H1 (cell line): ENCODE measurements at places on chromosomes 4 and X.

DNA sequence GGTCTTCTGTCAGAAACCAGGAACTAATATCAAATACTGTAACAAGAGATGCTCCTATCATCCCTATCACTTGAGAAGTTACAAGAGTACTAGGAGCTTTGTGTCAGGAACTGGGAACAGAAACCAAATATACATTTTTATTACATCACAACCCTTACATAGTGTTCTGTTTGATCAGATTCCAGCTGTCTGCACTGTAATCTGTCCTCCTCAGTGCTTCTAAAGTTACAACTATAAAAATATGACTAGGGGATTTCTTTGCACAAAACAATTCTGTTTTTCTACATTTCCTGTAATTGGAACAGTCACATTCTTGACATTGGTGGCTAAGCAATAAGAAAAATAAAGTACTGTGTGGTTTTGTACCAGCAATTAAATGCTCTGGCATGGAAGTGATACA, 686.0 kb downstream of the PDHA2 start:
- no peak for DNase-seq
- H3K4me1 ChIP-seq: no peaks in the 10 kb centered on the region
- no peak overlapping the region for H3K27ac ChIP-seq

- no peaks in the 10 kb centered on the region for H3K4me1 ChIP-seq
- H3K4me3 ChIP-seq: no peak overlapping the region
- no peak overlapping the region for H3K27ac ChIP-seq
- no peaks in the 10 kb centered on the region for H3K27me3 ChIP-seq
- no peaks in the 10 kb centered on the region for H3K36me3 ChIP-seq
Measured at GRCh38 chr4:37719021-37719420, 32.8 kb upstream of the RELL1 start.

DNA sequence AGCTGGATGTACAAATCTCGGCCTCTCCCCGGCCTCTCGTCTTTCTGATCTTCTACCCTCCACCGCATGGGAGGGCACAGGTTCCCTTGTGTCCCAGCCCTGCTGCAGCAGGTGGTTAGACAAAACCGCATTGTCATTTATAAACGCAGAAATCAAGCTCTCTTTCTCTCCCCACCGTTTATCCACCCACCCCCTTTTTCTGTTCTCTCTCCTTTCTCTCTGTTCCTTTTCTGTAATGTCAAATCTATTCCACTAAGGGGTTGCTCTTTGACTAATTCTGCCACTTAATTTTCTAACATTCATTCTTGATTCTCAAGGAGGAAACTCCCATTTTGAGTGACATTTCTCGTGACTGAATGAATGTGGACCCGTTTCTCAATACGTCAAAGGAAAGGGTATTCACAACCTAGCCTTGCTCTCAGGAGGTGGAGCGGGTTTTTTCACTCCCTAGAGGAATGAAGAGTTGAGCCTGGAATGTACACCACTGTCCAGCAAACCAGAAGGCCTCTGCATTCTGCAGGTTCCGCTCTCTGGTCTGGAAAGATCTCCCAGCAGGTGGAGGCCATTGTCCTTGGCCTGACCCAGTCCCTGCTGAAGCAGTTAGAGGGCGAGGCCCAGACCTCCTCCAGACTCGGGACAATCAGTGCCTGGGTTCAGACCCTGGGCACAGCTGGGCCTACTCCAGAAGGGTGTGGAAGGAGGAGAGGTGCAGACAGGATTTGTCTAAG, 70.9 kb upstream of the ENPP6 start:
- H3K27ac ChIP-seq: no peak overlapping the region
- no peaks in the 10 kb centered on the region for H3K27me3 ChIP-seq
- H3K4me3 ChIP-seq: no peak overlapping the region
- peak; percentile 43 for DNase-seq
- H3K36me3 ChIP-seq: no peaks in the 10 kb centered on the region

GRCh38 chrX:8720136-8720535, 11.8 kb downstream of the ANOS1 start:
- no peak overlapping the region for H3K4me3 ChIP-seq
- H3K4me1 ChIP-seq: peaks cover 16% of the 10 kb centered on the region
- DNase-seq: no peak

- H3K36me3 ChIP-seq: no peaks in the 10 kb centered on the region
- no peak overlapping the region for H3K4me3 ChIP-seq
- H3K27me3 ChIP-seq: no peaks in the 10 kb centered on the region
Measured at GRCh38 chr4:95728145-95728544, 111.7 kb upstream of the PDHA2 start.

- no peaks in the 10 kb centered on the region for H3K36me3 ChIP-seq
- DNase-seq: peak; percentile 51
- no peak overlapping the region for H3K27ac ChIP-seq
- H3K4me3 ChIP-seq: no peak overlapping the region
- H3K27me3 ChIP-seq: no peaks in the 10 kb centered on the region
Measured at GRCh38 chr4:138494931-138495330, 252.8 kb upstream of the SLC7A11 start.

- H3K36me3 ChIP-seq: no peaks in the 10 kb centered on the region
- H3K27me3 ChIP-seq: no peaks in the 10 kb centered on the region
- DNase-seq: no peak
- H3K4me3 ChIP-seq: no peak overlapping the region
- H3K27ac ChIP-seq: no peak overlapping the region
Measured at GRCh38 chr4:6231663-6232165, 31.4 kb upstream of the JAKMIP1 start.

GRCh38 chr4:140028676-140029517, 125.1 kb downstream of the MAML3 start:
- no peak overlapping the region for H3K27ac ChIP-seq
- DNase-seq: no peak
- no peak overlapping the region for H3K4me3 ChIP-seq
- no peaks in the 10 kb centered on the region for H3K4me1 ChIP-seq

DNA sequence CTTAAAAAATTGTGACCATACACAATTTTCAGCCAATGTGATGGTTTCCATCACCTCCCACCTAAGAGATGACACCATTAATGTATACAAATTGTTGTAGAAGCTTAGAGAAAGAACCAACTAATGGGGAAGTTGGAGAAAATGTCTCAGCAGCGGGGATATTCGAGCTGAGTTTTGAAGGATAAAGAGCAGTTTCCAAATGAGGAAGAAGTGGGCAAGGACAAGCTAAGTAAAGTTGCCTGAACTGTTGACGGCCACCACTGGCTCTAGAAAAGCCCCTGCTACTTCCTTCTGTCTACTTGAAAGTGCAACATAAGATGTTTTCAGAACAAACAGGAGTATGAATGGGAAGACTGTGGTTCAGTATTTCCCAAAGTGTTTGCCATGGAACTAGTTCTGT, 92.0 kb downstream of the CHRNA9 start:
- H3K4me3 ChIP-seq: no peak overlapping the region
- H3K27ac ChIP-seq: no peak overlapping the region
- H3K36me3 ChIP-seq: peaks cover 2% of the 10 kb centered on the region; the same call in 1 of the 2 replicates
- H3K27me3 ChIP-seq: no peaks in the 10 kb centered on the region
- no peaks in the 10 kb centered on the region for H3K4me1 ChIP-seq

- H3K4me3 ChIP-seq: no peak overlapping the region
- no peaks in the 10 kb centered on the region for H3K36me3 ChIP-seq
- H3K27me3 ChIP-seq: no peaks in the 10 kb centered on the region
- no peak overlapping the region for H3K27ac ChIP-seq
Measured at GRCh38 chr4:185654311-185654710, 119.0 kb upstream of the PDLIM3 start.

DNA sequence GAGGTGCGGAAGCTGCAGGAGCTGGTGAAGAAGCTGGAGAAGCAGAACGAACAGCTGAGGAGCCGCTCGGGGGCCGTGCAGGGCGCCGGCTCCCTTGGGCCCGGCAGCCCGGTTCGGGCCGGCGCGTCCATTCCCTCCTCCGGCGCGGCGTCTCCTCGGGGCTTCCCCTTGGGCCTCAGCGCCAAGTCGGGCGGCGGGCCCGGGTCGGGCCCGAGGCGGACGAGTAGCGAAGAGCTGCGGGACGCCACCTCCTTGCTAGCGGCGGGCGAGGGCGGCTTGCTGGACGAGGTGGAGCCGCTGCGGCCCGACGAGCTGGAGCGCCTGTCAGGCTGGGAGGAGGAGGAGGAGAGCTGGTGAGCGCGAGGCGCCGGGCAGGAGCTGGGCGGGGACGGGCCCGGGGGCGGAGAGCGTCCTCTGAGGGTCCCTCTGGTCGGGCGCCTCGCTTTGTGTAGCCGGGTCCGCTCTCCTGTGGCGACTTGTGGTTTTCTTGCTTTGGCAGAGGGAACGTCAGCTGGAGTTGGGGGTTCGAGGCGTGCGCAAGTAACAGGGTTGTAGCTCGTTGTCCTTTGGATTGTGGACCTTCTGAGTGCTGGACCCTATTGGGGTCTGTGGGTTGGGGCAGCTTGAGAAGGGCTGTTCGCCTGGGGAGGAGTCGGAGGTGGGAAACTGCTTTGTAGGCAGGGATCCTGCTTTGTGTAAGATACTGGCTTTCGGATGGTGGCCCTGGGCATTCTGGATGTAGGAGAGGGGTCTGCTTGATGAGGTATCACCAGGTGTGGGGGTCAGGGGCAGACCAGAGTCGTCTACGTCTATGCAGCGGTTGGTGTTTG, 662 bp downstream of the SLAIN2 start:
- H3K4me1 ChIP-seq: no peaks in the 10 kb centered on the region
- H3K27ac ChIP-seq: peak overlapping the region; percentile 69
- peak overlapping the region; percentile 88 for H3K4me3 ChIP-seq
- no peaks in the 10 kb centered on the region for H3K36me3 ChIP-seq
- no peaks in the 10 kb centered on the region for H3K27me3 ChIP-seq

DNA sequence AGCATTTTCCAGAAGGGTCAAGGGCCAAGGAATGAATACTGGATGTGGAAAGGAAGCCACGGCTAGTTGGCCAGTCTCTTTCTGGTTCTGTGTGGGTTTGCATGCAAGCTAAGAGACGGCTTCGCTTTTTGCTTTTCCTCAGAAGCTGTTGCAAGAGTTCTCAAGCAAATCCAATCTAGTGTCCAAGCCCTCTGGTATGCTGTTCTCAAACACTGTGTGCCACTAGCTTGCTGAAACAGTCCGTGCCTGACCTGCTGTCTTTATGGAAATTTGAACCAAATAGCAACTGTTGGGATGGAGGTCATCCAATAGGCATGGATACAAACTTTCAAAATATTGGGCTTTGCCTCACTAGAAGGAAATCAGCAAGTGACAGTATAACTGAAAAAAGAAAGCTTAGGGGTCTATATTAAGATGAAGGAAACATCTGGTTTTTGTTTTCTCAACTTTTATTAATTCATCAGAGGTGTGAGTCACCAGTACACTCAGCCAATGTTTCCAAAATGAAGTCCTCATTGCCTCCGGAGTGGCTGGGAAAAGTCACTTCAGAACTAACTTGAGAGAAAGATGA, 70.5 kb downstream of the SLC9A6 start:
- H3K4me1 ChIP-seq: no peaks in the 10 kb centered on the region
- no peak overlapping the region for H3K4me3 ChIP-seq
- H3K27me3 ChIP-seq: no peaks in the 10 kb centered on the region
- no peak for DNase-seq
